ENCODE measurements at places on chromosomes 12 and 14.

DNA sequence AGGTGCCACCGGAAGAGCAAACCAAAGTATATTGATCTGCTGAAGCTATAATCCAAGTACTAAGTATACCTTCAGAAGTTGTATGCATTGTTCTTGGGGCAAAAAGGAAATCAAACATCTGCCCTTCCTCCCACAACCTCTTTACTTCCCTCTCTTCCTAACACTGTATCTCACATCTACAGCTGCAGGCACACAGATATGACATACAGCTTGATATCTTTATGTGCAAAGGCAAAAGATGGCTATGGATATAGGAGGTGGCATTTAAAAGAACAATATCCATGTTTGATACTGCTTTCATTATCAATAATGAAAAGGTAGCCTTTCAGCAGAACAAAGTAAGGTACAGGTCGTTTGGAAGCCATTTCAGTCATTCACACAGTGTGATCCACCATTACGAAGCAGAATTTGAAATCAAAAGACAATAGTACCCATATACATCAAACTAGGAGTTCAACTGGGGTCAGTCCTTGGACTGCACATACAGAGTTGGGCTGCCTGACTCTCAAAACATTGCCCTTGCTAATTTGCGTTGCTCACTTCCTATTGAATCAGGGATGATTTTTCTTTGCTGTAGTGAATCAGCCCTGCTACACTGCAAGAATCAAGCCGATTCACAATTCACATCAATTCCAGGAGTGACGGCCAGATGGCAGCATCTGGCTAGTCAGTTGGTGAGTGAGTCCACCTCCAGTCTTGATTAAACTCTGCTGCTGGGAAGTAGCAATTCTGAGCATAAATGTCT lies 8.9 kb downstream of the ANG start:
- peak; percentile 77 for DNase-seq

- peak; percentile 65 for DNase-seq
Observed at GRCh38 chr12:78120866-78121560, 290.3 kb downstream of the NAV3 start.

DNA sequence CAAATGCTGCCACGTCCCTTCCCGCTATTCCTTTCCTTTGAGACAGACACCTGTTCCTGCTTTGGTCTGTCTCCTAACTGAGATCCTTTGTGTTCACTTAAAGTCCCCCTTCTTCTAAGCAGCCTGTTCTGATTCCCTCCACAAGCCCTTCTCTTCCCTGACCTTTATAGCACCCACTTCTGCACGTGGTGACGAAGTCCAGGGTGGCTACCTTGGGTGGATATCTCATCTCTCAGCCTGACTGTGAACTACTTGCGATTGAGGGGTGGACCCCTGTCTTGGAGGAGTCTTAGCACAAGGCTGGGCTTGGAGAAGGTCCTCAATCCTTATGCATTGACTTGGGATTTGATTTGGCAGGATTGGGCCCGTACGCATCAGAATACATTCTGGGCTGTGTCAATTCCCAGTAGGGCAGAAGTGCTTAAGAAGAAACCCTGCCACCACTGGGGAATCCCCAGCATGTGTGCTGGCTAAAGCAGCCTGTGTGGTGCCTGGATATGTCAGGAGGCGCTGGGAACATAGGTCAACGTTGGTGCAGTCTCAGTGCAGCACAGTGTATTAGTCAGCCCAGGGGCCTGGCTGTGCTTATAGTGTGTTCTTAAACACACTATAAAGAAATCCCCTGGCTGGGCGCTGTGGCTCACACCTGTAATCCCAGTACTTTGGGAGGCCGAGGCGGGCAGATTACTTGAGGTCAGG lies 23.6 kb downstream of the KRT80 start:
- DNase-seq, result no peak

GRCh38 chr12:10554756-10555481 lies 49.2 kb downstream of the EIF2S3B start:
- no peak for DNase-seq

GRCh38 chr12:95321516-95322246 lies 104.1 kb downstream of the VEZT start:
- DNase-seq, result no peak

DNA sequence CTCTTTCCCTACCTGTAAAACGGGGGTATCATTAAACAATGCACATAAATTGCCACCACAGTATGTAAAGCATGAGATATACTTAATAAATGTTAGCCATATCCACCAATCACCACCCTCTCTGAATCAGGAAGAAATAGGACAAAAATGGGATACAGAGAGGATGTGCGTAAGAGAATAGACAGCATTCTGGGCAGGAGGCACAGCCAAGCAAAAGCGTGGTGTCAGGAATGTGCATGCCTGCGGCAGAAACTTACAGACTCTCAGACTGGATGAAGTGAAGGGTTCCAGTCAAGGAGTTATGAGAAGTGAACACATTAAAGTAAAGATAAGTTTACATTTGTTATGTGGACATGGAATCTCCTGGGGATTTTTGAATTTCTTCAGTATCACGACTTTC lies 121.7 kb upstream of the MDM1 start:
- DNase-seq, result no peak

DNA sequence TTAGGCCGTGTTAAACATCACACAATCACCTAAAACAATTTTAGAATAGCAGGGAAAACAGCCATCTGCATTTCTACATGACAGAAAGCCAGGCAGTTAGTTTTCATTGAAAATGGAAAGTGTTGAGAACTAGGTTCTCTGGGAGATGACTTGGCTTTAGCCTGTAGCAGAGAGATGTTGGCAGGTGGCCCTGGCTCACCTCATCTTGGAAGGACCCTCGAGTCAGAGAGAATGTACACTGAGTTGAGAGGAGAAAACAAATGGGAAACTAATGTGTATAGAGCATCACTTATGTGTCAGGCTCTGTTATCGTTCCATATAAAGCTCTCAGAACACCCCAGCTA lies 51.9 kb downstream of the SUSD6 start:
- DNase-seq, result no peak

DNA sequence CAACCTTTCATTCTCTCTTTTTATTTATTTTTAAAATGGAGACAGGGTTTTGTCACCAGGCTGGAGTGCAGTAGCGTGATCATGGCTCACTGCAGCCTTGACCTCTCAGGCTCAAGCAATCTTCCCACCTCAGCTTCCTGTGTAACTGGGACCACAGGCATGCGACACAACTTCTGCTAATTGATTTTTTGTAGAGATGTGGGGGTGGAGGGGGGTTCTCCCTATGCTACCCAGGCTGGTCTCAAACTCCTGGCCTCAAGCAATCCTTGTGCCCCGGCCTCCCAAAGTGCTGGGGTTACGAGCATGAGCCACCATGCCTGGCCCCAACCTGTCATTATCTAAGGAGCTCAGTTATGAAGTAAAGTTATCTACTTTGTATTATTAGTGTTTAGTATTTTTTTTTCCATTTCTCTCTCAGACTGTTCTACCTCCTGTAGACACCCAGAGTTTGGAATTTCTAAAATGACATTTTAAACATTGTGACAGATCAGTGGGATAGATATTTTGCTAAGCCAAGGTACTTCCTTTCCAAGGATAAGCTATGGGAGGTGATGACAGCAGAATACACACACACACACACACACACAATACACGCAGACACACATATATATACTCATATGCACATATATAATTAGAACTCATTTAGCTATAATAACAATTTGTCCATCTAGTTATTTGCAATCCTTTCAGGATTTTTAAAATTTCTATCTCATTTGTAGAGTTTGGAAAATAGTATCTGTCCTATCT lies 2.1 kb upstream of the USP44 start:
- DNase-seq, result peak; percentile 78

DNA sequence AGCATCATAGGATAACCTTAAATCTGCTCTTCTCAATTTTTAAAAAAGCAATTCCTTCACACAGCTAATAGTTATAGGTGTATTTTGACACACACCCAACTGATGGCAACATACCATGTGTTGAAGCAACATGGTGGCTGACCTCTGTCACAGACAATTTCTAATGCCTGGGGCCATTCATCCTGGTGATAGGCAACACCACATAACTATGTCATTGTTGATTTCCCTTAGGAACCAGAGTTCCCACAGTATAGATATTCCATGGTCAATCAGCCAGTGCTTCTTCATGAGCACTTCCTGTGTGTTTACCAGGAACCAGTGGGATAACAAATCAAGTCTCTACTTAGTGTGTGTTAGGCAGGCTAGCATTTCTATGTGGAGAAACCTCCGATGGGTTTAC lies 88.3 kb downstream of the FIGNL2 start:
- no peak for DNase-seq

GRCh38 chr12:50980545-50980944 lies 28.2 kb downstream of the HIGD1C start:
- no peak for DNase-seq

- peak; percentile 85 for DNase-seq
Observed at GRCh38 chr12:55842681-55843429, at the start of gene MMP19. Gene MMP19 (minus strand): TSS chr12:55842936. CDS start chr12:55842830, 106 bp downstream.

DNA sequence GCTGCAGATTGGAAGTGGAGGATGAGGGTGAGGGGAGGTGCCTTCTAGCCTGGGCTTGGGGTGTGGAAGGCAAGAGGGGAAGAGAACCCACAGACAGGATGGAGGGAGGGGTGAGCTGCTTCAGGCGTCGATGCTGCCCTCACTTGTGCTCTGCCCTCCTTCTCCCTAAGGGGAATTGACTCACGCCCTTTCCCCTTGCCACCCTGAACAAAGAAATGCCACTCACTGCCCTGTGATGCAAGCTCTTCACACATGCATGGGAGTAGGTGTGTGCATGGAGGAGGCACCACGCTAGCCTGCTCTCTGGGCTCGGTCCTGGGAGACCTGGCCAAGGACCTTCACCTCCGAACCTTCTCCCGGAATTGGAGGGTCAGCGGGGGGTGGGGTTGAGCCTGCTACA lies 35.7 kb upstream of the PRMT8 start:
- DNase-seq, result peak; percentile 33

DNA sequence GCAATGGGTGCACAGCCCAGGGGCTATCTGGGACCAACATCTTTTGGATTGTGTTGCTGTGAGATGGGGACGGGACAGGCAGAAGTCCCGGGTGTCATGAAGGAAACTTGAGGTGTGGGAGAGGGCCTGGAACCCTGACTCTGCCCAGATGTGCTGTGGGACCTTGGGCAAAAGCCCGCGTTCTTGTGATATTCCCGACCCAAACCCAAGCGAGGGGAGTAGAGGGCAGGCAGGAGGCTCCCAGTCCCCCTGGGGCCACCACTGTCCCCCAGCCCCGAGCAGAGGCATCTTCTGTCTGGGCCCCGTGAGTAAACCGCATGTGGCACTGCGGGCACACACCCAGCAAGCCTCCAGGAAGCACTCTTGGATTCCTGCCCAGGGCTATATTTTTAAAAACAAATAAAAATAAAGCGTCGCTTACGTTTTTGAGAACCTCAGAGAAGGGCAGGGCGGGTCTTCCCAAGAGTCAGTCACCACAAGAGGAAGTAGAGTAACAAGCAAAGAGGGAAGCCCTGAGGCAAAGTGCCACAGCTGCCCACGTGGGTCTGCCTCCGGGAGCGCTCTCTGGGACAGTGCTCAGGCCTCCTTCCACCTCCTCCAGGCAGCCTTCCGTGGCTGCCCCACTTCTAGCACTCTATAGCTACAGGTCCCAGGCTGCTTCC lies 39.5 kb downstream of the BEGAIN start:
- peak; percentile 90 for DNase-seq

GRCh38 chr12:78086553-78087362 lies 256.1 kb downstream of the NAV3 start:
- no peak for DNase-seq

- DNase-seq, result no peak
Observed at GRCh38 chr12:115942346-115942745, 335.1 kb downstream of the MED13L start.

GRCh38 chr12:140162-140561 lies 73.6 kb downstream of the IQSEC3 start:
- DNase-seq, result no peak

- DNase-seq, result no peak
Observed at GRCh38 chr14:99235582-99236320, 36.2 kb downstream of the BCL11B start.

DNA sequence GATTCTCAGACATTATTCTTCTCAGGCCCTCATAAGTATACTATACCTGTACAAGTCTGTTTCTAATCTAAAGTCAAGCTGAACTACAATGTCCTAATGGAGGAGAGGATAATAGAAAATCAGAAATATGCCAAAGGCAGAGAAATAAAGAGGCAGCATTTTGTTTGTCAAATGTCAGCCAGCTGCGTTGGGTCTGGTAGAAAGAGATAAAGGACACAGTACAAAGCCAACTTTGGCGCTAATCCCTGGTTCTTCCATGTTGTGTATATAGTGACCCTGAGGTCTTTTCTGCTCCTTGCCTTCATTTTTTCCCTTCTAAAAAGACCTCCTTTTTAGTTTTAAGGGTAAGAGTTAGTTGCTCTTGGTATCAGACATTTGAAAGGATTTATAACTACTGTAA lies 103.1 kb downstream of the PRICKLE1 start:
- DNase-seq, result no peak

DNA sequence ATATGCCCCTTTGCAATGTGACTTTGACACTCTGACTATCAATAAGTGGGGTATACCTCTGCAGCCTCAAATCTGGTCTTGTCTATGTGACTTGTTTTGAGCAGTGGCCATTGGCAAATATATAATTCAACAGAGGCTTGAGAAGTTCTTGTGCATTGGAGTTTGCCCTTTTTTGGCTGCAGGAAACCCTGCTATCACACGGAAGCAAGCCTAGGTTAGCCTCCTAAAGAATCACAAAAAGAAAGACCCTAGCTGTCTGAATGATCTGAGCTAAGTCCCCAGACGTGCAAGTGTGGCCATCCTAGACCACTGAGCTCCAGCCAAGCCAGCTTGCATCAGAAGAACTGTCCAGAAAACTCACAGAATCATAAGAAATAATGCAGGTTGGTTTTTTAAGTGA lies 31.8 kb upstream of the PARP11 start:
- no peak for DNase-seq

- no peak for DNase-seq
Observed at GRCh38 chr12:43285159-43285598, 266.8 kb downstream of the ADAMTS20 start.

DNA sequence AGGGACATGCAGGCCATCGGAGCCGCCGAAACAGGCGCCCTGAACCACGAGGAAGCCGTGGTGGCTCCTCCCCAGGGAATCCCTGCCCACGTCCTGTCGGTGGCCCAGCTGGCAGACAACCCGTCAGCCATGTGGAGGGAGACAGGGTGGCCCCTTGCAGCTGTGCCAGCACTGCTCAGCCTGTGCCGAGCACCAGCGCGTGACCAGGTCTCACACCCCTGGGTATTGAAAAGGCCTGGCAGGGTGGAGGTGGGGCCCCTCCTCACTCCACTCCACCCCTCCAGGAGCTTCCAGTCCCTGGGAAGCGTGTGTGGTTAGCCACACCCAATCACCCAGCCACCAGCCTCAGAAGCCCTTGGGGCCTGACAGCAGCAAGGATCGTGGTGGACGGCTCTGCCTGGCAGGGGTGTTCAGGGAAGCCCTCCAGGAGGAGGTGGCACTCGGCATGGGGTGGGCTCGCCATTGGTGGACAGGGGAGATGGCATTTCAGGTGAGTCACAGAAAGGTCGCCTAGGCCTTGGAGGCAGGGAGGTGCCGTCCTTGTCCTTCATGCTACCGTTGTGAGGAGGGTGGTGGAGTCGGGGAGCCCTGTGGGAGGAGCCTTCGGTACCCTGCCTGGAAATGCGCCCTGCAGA lies 12.3 kb upstream of the DLK1 start:
- DNase-seq, result peak; percentile 85

GRCh38 chr12:53532524-53533445 lies 25.5 kb upstream of the NPFF start:
- no peak for DNase-seq

Data from NB4 (cell line).